ENCODE measurements at places on chromosomes 5 and 9. TPM values are rescaled to one million over a fixed set of nuclear protein-coding genes. Genes with fewer than 3 reads are reported as not detected.

GRCh38 chr5:19555436-19555835, 432.6 kb downstream of the CDH18 start:
- no peak for DNase-seq

The C1QTNF2 gene
- total RNA-seq = 0.38 TPM

The PCDHGC4 gene
- 0.89 TPM for total RNA-seq

DNA sequence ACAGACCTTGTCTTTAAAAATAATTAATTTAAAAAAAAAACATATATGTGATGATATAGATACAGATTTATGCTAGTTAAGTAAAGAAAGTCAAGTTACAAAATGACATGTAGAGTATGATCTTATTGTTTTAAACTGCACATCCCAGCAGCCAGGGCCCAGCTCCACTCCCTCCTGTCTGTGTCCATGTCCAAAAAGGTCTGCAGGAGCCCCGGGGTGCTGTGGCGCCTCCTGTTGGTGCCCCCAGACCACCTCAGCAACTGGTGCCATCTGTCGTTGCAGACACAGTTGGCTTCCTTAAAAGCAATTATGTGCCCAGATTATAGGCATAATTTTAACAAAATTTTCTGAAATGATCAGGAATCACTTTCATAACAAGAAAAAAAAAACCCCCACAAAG, 33.3 kb downstream of the IPPK start:
- DNase-seq = no peak

GRCh38 chr5:76663573-76663972, 40.4 kb upstream of the F2RL2 start:
- DNase-seq = peak; percentile 43

The ARL14EPL gene
- total RNA-seq = under 0.01 TPM

DNA sequence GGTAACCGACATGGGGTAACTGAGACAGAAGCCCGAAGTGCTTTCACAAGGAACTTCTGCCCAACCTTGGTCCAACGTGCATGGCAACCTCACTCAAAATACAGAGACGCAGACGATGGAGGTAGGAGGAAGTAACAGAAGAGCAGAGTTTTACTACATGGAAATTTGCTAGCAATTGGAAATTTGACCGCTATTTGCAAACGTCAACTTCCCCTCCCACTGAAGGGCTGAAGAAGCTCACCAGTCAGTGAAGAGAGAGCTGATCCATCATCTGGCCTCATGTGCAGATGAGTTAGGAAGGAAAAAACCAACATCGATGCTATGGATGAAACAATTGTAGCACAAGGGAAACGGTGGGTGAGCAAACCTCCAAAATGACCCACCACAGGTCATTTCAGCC, 196.7 kb downstream of the RGS3 start:
- DNase-seq = no peak

DNA sequence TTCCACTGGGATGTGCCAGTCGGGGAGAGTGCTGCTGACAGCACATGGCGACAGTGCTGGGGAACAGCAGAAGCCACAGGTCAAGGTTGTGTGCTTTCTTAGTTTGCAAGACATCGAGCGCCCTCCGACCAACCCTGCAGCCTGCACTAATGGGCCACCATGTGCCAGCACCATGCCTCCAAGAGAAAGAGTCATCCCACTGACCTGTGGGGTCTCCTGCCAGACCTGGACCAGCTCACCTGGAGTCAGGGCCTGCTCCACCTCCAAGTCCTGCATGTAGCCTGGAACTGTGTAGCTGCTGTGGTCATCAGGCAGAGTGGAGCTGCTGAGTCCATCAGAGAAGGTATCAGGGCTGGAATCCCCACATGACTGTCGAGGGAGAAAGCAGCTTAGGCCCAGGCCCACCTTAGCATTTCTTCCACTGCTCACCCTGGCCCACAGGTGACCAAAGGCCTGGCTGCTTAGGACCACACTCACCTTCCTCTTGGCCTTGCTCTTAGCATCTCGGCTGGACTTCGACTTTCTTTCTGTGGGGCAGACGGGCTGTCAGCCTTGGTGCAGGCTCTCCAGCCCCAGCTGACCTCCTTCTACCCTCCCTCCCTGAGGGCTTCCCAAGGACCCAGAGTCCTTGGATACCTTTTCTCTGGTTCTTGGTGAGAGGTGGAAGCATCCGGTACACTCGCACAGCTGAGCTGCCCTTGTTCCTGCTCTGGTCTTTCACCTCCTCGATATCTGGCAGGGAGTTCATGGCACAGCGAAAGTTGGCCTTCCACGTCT, 4.1 kb downstream of the IRF1 start:
- DNase-seq = no peak

DNA sequence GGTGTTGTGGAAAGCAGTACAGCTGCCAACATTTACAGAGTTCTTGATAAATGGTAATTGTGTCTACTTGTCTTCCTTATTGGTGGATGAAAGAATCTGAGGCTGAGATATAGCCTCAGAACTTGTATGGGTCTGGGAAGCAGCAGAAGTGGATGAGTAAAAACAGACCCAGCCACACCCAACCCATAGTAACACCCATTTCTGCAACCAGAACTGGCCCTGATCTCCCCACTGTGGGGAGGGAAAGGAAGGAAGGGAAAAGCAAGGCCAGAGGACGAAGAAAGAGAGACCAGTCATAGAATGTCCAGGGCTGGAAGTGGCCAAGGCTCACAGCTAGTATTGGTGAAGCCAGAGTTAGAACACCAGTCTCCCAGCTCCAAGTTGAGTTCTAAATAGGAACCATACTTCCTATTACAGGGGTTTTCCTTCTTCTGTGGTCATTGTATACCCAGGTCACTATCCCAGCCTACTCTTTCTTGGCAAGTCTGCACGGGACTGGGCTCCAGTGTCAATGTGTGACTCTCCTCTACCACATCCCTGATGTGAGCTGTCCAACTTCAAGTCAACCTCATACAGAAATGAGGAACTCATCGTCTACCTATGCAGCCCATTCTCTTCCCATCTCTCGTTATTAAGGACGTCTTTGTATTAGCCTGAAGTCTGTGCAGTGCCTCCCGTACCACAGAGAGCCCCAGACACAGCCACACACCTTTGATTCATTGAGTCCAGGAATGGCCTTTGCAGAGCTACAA, 35.9 kb downstream of the ITK start:
- DNase-seq = no peak

GRCh38 chr5:6829150-6829784, 116.0 kb downstream of the TENT4A start:
- DNase-seq = no peak

The ELP1 gene
- total RNA-seq = 25.5 TPM

GRCh38 chr5:147439254-147439653, 70.6 kb downstream of the DPYSL3 start:
- no peak for DNase-seq

The WWC1 gene
- 0.63 TPM for total RNA-seq

- DNase-seq = no peak
Observed at GRCh38 chr5:135138116-135138850, 104.3 kb upstream of the PITX1 start.

DNA sequence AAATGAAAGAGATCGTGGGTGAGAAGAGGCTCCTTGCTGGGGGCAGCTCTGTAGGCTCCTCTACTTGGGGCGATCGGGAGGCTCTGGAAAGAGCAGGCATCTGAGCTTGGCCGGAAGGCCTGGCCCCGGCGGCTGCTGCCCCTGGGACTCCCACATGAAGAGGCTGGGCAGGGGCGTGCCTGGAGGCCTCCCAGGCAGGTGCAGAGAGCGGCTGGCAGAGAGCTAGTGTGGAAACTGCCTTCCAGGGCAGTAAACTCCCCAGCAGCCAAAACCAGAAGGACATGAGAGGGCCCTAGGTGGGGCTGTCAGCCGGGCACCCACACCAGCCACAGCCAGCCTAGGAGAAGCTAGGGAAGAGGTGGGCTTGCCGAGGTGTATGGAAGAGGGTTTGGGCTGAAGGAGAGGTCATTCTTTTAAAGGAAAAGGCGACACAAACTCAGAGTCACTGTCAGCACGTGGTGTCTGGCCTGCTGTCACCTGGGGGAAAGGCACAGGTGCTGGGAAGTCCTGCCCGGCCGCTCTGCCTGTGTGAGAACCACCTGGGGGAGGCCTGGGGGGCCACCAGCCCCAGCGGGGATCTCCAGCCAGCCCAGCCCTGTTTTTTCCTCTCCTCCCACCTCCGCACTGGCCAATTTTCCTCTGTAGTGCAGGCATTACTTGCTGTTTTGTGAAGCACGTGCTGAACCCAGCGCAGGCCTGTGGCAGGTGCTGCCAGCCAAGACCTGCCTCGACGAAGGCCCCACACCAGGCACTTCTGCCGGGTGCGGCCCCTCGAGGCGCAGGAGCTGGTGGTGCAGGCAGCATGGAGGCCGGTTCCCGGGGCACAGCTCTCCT, 44.8 kb upstream of the EGFL7 start:
- no peak for DNase-seq

DNA sequence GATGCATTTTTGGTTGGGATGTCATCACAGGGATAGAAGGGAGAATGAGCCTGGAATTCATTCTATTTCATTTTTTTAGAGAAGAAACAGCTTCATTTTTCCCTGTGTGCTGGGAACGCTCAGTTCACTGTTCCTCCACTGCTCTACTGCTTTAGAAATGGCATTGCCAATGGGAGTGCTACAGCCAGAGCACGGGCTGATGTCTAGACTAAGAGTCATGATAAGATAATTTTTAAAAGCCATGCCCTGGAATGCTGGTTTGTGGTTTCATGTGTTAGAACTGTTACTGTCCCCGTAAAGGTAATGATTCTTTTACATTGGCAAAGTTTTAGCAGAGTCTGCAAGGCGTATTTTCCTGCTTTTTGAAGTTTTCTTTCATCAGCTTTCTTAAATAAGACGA, 119.6 kb downstream of the SEMA6A start:
- no peak for DNase-seq

The PDLIM7 gene
- total RNA-seq = 31.5 TPM

The CBY3 gene
- total RNA-seq = not detected

Measured in dermis microvascular lymphatic vessel endothelial cell (primary cell).